ENCODE measurements at places on chromosomes 4 and X.

- no peak for DNase-seq
Observed at GRCh38 chr4:76896614-76897535, 1.1 kb downstream of the SOWAHB start.

DNA sequence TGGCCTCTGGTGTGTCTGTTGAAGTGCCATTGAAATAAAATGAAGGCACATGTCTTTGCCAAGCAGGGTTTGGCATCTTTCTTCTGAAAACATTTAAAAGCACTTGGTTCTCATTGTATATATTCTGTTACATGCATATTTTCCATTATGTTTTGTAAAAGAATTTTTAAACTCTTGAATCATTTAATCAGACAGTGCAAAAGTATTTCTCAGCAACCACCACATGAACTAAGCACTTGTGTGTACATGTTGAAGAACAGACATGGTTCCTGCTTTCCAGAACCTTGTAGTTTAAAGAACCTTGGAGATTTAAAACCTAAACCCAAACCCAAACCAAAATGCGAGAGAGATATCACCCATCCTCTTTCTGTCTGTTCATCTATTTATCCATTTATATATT is 220.3 kb upstream of the GIMD1 start:
- no peak for DNase-seq

DNA sequence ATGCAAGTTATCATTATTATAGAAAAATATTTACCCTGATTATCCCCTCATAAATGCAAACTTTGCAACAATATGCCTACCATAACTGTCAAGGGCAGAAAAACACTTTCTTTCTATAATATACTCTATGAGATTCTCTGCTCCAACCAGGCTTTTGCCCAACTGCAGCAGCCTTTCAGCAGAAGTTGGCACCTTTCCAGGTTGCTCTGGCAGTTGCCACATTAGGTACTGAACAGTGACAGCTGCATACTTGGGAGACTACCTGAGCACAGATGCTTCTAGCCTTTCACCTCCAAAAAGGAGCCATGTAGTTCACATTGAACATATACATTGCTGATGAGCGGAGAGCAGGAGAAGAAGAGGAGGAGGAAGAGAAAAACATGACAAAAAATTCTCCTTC is 69.5 kb upstream of the BRWD3 start:
- DNase-seq = no peak

DNA sequence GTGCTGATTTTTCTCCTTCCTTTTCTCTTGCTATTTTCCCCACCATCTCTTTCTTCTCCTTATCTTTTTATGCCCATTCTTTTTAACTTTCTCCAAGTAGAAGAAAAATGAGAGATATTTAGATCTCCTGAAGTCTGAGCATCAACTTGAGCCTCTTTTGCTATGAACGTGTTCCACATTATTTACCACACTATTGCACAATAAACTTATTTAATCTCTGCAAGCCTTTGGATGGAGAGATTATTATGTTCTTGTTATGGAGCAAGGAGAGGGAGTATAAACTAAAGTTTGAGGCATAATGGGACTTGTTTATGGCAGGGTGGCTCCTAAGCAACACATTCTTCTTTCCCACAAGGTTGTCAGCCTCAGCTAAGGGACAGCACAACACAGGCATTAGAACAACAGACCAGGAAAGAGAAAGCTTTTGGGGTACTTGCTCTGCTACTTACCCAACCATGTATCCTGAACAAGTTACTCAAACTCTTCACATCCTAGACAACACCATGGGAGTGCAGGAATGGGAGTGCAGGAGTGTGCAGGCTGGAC is 365.5 kb upstream of the BOD1L1 start:
- DNase-seq = no peak

DNA sequence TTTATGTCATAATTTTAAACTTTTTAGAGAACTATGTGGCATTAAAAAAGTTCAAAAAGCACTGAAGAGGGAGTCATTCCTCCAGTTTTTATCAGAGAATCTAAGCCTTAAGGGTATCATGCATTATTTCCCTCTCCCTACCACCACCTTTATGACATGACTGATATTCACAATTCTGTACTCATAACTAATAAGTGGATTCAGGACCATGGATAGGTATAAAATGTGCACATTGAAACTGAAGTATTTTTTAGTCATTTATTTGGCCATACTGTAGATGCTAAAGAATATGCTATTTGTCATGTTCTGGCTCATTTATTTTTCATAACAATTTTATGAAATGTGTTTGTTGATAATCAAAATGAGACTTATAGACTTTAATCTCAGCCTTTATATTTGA is 897.5 kb upstream of the AGA start:
- DNase-seq = no peak

DNA sequence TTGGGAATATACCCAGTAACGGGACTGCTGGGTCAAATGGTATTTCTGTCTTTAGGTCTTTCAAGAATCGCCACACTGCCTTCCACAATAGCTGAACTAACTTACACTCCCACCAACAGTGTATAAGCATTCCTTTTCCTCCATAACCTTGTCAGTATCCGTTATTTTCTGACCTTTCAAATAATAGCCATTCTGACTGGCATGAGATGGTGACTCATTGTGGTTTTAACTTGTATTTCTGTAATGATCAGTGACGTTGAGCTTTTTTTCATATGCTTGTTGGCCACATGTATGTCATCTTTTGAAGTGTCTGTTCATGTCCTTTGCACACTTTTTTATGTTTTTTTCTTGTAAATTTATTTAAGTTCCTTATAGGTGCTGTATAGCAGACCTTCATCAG is 81.2 kb downstream of the ADAM29 start:
- DNase-seq = peak; percentile 10

DNA sequence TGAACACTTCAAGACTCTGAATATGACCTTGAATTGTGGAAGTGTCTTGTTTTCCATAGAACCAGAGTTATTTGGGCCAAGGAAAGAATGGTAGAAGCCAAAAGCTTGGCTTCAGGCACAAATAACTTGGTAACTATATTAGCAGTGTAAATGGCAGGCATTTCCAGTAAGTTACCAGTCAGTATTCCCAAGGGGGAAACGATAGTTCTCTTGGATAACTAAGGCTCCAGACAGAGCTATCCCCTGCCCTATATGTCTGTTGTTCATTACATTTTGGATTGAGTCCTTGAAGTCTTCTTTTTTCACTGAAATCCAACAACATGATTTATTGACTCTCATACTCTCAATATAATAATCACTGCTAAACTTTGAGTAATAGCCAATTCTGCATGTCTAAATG is 364.1 kb downstream of the MAGEB5 start:
- DNase-seq = no peak

GRCh38 chr4:110978761-110979160 is 355.9 kb upstream of the PITX2 start:
- no peak for DNase-seq

- no peak for DNase-seq
Observed at GRCh38 chrX:135497736-135498135, 22.7 kb upstream of the INTS6L start.

DNA sequence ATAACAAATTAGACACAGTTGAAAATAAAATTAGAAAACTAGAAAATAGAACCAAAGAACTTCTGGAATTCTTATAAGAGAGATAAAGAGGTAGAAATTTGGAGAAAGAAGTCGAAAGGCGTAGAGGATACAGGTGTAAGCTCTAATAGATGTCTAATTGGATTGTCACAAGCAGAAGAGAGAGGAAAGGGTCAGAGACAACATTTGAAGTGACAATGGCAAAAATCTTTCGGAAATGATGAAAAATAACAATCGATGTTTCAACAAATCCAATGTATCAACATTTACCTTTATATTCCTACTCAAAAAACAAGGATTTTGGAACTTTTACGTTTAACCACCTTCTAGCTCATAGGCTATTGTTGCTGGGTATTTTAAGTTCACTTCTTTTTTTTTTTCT is 3.8 kb downstream of the CXCL8 start:
- DNase-seq = no peak

GRCh38 chr4:24209131-24209530 is 319.3 kb upstream of the PPARGC1A start:
- DNase-seq = no peak

DNA sequence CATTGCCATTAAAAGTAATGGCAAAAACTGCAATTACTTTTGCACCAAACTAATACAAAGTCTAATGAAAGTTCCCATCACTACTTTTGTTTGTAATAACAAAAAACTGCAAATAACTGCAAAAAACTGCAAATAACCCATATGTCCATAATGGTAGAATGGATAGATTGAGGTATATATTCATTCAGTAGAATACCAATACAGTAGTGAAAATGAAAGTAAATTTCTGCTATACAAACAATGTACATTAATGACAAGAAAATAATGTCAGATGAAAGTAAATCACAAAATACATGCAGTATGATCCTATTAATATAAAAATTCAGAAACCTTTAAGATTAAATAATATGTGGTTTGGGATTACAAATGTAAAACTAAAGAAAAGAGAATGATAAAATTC is 41.3 kb upstream of the CEP135 start:
- DNase-seq = no peak
